ENCODE measurements at places on chromosomes 5 and 9.

GRCh38 chr5:180495991-180496741, 2.0 kb downstream of the CNOT6 start:
- no peak for DNase-seq

DNA sequence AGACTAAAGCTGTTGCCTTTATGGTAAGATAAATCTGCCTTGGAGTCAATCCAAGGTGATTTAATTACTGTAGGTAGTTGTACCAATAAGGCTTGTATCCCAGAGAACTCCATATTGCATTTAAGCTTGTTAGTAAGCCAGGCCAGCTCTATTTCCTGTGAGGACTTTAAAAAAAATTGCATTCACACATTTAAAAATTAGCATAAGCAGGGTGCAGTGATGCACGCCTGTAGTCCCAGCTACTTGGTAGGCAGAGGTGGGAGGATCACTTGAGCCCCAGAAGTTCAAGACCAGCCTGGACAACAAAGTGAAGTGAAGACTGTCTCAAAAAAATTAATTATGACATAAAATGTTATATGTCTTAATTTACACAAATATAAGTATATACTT, 28.7 kb upstream of the ABL1 start:
- DNase-seq: no peak

DNA sequence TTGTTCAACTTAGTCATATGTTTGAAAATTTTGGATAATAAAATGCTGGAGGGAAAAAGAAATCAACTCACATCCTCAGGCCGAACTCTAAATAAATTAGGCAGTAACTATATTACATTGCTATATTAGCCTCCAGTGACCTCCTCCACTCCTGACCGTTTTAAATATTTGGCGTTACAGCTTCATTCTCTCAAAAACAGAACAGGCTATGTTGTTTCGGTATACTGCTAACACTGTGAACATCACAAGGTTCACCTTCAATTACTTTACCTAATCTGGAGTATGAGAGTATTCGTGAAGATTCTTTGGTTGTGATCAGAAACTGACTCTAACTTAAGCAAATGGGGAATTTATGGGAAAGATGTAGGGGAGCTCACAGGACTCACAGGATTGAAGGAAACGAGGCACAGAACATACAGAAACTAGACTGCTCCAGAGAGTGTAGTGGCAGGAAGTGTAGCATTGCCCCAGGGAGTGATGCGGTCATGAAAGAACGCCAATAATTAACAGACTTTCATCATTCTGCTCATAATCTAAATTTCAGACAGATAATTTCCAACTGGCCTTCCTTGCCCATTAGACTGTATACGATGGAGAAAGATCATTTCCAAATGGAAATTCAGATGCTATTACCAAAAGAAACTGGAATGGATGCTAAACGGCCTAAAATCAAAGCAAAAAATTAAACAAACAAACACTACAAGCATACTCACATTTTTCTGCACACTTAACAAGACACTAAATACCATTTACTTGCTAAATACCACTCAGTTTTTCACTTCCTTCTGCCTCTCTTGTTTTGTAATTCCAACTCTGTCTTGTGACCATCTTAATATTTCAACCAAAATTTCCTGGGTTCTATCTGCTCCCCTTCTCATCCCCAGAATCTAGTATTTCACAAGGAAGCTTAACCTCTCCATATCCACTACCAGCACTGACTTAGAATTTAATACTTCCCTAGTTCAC, 110.1 kb upstream of the LPAR1 start:
- no peak for DNase-seq

DNA sequence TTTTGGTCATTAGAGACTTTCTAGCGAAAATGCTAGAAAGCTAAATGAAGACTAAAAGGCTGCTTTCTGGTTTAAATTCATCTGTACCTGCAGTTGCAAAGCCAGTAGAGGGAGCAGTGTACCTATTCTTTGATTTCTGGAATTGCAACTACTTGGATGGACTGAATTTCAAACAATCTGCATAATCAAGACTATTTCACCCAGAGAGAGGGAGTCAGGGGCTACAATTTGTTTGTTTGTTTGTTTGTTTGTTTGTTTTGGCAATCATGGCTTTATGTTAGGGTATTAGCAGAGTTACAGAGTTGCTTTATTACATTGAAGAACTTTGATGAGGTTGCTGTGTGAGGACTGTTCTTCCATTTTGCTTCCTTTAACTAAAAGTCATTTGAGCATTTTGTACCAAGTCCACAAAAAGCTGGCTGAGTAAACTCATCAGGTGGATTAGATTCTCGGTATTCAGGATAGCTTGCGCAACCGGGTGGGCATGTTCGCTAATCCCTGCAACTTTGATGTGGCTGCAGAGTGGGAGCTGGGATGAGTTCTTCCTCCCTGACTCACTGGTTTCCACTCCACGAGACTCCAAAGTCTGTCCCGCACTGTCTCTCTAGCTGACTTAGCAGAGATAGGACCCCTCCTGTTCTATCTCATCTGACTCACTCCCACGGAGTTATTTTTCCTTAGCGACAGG, 80.0 kb upstream of the TUT7 start:
- DNase-seq: peak; percentile 16

GRCh38 chr5:128121651-128122050, 38.1 kb downstream of the SLC12A2 start:
- no peak for DNase-seq

- DNase-seq: no peak
Observed at GRCh38 chr9:130119519-130120298, 52.5 kb upstream of the NCS1 start.

- no peak for DNase-seq
Observed at GRCh38 chr9:136611606-136612005, 51.1 kb upstream of the EGFL7 start.

- no peak for DNase-seq
Observed at GRCh38 chr5:83450183-83450966, 21.2 kb upstream of the VCAN start.

GRCh38 chr9:130713286-130713960, 19.8 kb downstream of the EXOSC2 start:
- peak; percentile 27 for DNase-seq

- DNase-seq: no peak
Observed at GRCh38 chr9:116332090-116332489, 178.5 kb downstream of the PAPPA start.

- DNase-seq: no peak
Observed at GRCh38 chr5:53110156-53110555, 599 bp upstream of the MOCS2 start.

- DNase-seq: no peak
Observed at GRCh38 chr9:71675105-71675856, 93.0 kb downstream of the CEMIP2 start.

DNA sequence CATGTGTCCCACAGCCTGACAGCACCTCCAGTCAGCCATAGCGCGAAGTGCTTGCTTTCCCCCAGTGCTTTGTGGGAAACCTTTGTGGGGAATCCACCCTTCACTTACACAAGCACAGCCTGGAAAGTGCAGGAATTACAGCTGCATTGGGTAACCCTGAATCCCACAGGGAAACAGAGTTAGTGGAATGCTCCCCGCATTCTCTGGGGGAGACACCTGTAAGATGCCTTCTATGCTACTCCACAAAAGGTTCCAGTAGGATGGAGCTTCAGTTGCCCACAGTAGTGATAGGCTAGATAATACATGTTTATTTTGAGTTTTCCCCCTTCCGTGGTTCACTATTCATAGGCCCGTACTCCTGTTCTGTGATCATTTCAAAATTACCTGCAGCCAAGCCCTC, 60.3 kb downstream of the TLE4 start:
- DNase-seq: no peak

DNA sequence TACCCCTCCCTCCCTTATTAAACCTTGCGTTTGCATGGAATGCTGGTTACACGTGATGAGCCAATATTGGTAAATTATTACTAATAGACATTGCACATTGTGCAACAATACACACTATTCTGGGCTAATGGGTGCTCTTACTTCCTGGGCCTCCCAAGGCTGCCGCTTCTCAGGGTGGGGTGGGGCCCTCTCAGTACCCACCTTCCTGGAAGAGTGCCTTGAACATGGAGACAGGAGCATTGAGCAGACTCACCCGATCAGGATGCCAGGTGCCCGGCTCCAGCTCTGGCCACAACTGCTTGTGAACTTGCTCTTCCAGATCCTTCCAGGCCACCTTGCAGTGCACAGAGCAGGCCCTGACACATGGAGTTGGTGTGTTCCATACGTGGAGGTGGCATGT, 24.7 kb upstream of the CEP72 start:
- DNase-seq: no peak

GRCh38 chr5:61339764-61340163, 7.7 kb downstream of the ZSWIM6 start:
- no peak for DNase-seq

DNA sequence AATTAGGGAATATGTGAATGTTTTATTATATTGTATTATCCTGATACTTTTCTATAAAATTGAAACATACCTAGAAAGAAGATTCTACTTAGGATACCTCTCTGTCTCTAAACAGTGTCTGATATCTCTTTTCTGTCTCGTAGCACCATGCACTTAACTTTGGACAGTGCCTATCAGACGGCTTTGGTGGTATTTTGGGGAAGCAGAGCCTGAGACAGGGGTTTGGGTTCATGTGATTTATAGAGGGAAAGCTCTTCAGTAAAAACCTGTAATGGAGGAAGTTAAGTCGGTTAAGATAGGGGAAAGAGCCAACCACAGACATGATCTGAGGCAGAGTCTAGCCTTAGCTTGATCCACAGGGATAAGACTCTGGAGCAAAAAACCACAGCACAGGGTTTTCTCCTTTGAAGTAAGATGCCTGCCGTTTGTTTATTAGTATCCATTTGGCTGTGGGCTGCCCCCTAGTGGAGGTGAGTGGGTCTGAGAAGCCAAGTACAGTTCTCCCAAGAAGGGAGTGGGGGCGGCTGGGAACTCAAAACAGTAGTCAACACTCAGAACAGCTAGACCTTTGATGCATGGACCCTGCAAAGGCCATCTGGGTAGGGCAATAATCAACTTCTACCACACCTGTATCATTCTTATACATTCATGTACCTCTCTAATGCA, 141.2 kb upstream of the ASTN2 start:
- peak; percentile 73 for DNase-seq

GRCh38 chr9:133737071-133737773, 930 bp downstream of the SARDH start:
- no peak for DNase-seq

GRCh38 chr5:57176350-57176857, 2.5 kb downstream of the GPBP1 start:
- DNase-seq: no peak

DNA sequence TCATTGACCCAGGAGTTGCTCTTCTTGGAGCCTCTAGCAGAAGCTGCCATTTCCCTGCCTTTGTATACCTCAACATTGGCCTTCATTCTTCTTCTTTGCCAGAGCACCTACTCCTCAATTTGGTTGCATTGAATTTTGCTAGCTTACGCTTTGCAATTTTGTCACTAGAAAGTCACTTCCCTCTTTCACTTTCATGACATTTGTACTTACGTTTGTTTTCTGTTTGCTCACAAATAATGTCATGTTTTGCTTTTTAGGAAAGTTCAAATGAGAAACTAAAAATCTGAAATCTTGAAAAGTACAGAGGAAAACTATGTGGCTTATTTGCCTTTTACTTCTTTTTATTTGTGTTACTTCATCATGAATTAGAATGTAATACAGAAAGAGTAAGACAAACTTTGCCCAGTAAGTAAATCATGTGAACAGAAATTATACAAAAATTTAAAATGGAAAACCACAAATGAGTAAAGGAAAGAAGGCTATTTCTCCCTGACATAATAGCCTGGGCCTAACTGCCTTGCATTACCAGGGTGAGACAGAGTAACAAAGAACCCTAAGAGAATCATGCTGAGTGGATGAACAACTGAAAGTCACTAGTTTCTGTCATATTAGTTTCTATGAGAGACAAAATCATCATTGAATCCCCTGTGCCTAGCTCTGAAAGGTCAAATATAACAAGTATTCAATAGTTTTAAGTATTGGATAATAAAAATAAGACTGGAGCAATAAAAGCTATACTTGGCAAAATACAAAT, 7.4 kb upstream of the IFNA1 start:
- DNase-seq: no peak

DNA sequence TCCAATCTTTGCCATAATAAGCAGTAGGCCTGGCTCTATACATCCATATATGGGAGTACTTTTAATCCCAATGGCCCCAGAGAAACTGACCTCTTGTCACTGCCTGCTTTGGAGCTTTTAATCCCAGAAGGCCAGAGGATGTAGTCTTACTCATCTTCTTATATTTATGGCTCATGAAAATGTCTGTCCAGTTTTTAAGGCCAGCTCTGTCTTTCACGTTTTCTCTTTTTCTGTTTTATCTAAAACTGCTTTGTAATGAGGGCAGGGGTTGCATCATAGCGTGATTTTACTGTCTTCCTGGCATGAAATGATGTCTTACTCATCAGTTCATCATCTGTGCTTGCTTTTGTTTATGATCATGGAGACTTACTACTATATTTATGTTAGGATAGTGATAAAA, 1094.9 kb downstream of the MAT2B start:
- DNase-seq: no peak

DNA sequence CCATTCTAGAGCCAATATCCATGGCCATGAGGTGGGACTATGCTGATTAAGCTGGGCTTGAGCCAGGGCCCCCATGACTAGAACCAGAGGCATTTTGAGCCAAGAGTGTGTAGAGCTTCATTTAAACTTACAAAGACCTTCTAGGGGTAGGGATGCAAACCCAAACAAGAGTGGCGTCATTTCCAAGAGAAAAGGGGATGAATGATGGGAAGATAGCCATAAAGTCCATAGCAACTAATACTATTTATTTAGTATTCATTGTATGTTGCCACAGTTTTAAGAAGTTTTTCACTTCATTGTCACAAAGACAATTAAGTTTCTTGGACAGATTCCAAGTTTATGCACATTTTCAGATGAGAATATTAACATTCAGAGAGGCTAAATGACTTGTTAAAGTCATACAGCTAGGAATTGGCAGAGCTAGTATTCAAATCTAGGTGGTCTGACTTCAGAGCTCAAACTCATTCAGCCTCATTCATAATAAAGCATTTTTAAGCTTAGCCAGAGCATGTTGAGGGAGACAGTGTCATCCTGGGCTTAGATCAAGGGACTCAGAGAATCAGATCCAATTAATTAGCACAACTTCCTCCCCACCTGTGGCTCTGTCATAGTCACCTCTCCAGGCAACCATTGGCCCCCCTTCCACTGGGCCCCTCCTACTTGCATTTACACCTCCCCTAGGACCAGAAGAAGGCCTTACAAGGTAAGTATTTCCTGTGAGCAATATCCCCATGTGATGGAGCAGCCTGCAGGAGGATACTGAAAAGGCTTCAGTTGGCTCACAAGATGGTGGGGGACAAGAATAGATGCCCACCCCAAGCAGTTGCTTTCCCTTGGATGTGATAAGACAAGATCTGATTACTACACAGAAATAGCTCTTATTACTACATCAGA, 95.0 kb upstream of the PCSK1 start:
- no peak for DNase-seq

DNA sequence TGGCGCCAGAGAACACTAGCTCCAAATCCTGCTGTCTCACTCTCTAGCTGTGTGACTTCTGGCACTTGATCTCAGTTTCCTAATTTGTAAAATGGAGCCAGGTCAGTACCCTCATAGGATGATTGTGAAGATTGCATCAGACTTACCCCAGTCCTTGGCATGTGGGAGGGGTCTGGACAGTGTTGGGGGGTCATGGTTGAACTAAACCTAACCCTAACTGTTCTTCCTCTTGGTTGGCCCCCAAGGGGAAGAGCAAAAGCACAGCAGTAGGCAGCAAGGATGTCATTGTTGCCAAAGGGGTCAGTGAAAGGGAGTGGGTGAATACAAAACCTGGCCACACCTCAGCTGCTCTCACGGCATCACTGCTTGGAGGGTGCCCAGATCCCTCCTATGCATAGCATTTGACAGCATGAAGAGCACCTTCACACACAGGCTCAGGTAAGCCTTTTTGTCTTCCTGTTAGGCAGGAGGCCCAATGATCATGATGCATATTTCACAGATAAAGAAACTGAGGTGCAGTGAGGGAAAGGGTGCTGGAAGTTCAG, 15.7 kb upstream of the CXCL14 start:
- no peak for DNase-seq

All from Caco-2 (cell line).